ENCODE measurements at places on chromosomes 3 and 15.

DNA sequence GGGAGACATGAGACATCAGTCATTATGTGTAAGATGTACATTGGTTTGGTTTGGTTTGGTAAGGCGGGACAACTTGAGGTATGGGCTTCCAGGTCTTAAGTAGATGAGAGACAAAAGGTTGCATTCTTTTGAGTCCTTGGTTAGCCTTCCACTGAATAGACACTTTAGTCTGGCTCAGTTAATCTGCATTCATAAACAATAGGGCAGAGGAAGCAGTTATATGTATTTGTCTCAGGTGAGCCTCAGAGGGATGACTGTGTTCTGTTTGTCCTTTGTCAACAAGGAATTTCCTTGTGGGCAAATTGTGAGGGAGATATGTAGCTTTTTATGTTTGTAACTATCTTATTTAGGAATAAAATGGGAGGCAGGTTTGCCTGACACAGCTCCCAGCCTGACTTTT, 50.4 kb downstream of the TCF12 start:
- no peak for DNase-seq

DNA sequence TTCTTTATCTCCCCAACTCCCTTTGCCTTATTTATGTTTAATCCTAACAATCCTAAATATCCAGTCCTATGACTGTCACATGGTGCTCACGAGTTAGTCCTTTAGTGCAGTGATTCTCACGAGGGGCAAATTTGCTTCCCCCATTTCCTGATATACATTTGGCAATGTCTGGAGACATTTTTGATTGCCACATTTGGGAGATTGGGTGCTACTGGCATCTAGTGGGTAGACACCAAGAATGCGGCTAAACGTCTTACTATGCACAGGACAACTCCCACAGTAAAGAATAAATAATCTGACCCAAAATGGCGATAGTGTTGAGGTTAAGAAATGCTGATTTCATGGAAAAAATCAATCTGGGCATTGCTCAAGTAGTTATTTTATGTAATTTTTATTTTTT, 466.5 kb downstream of the ROBO2 start:
- no peak for DNase-seq

DNA sequence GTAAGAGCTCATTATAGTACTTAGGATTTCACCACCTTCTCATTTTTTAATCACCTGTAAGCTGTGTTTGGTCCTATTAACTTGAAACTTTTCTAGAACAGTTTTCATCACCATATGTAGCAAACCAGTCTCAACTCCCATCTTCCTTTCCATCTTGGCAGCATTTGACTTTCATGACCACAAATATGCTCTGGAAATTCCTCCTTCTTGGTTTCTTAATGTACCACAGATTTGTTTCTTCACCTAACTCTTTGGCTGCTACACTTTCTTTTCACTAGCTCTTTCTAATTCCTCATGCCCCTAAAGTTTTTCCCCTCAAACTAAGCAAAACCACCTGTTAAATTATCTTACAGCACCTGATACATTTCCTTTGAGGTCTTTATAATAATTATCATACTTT, 13.2 kb upstream of the NMB start:
- DNase-seq, result no peak

DNA sequence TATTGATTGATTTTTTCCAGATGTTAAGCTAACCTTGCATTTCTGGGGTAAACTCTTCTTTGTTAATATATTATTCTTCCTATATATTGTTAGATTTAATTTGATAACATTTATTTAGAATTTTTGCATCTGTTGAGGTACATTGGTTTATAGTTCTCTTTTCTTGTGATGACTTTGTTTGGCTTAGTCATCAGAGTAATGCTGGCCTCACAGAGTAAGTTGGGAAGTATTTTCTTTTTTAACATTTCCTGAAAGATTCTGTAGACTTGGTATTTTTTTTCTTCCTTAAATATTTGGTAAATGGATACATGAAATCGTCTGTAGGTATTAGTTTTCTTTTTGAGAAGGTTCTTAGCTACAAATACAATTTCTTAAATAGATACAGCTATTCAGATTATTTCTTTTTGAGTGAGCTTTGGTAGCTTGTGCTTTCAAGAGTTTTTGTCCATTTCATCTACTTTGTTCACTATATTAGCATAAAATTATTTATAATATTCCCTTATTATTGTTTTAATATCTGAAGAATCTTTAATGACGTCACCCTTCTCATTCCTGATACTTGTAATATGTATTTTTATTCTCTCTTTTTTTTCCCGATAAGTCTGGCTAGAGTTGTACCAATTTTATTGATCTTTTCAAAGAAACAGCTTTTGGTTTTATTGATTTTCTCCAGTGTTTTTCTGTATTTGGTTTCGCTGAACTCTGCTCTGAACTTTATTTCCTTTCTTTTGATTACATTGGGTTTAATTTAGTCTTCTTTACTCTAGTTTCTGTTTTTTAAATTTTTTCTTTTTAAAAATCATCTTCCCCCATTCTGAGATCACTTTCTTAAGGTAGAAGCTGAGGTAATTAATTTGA, 6.5 kb upstream of the HPS3 start:
- no peak for DNase-seq

DNA sequence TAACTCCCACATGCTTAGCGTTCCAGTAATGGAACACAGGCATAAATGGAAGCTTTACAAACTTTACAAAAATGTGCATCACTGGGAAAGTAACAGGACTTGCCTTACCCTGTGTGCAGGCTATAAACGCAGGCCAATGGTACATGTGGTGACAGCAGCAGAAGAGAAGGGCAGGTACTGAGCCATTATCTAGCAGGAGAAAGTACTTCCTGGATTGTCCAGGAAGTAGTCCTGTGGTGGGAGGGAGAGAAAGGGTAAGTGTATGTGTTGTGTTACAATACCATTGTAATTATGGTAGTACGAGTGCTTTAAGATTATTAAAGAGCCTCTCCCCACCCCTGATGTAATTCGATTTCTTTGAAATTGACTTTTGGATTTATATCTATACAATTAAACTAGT, 5.3 kb downstream of the ATP1B3 start:
- DNase-seq, result no peak

DNA sequence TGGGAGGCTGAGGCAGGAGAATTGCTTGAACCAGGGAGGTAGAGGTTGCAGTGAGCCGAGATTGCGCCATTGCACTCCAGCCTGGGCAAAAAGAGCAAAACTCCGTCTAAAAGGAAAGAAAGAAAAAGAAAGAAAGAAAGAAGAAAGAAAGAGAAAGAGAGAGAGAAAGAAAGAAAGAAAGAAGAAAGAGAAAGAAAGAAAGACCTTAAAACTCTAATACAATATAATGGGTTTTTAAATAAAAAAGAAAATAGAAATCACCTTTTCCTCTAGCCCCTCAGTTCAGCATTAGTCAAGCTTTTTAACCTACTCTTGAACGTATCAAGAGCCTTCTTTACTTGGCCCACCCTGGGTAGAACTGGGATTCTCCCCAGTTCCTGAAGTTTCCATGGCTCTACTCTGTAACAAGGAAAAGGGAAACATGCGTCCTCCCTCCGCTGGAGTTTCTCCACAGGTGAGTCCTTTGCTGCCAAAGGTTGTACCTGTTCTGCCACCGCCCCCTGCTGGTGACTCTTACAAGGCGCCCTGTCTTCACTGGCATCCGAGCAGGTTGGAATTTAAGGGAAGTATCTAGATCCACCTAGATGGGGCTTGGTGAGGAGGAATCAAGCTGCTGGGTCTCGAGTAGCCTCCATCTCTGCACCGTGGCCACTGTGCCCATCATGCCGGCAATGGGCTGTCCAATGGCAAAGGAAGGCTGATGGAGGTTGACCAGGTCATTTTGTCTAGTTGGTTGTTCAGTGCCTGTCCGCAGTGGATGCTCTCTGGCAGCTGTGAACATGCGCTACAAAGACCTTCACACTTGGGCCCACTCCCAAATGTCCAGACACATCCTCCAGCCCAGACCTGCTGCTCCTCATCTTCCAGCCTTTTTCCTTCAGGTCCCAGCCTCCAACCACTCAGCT, 20.6 kb upstream of the EPHB3 start:
- DNase-seq, result peak; percentile 66

DNA sequence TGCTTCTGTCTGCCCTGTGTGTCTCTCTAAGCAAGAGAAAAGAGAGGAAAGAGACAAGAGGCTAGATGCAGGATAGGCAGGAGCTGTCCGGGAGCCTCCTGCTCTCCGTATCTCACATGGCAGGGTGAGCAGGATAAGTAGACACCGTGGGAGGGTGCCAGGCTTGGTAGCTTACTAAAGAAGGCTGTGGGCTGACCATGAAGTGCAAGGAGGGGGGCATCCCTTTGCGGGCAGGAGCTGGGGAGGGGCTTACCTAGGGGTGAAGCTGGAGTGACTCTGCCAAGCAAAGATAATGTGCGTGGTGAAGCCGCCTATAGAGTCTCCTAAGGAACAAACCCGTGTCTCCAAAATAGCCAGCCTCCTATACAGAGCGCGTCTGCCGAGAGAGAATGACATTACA, 33.7 kb upstream of the TMC3 start:
- DNase-seq, result no peak

DNA sequence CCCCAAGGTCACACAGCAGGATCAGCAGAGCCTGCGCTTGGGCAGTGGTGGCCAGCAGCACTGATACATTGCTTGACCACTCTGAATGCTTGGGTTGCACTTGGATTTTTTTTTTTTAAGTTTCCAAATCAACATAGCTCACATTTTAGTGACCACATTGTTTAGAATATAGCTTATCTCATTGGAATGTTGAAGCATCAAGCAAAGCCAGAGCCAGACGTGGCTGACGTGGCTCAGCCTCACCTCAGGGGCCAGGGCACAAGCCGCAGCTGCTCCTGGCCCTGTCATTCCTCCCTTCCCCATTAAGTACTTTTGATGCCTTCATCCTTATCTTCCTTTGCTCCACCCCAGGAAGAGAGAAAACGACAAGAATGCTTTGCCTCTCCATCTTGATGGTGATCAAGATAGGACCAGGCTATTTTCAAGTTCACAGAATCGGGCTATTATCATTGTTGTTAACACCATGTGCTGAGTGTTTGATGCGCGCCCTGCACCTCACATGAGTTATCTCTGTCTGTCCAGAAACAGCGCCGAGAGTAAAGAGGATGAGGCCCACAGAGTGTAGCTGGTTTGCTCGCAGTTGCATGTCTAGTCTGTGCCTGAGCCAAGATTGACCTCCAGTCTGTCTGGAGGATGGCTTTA, 75.8 kb downstream of the AAGAB start:
- DNase-seq, result peak; percentile 89

GRCh38 chr3:39744746-39745145, 64.7 kb upstream of the MYRIP start:
- DNase-seq, result no peak

DNA sequence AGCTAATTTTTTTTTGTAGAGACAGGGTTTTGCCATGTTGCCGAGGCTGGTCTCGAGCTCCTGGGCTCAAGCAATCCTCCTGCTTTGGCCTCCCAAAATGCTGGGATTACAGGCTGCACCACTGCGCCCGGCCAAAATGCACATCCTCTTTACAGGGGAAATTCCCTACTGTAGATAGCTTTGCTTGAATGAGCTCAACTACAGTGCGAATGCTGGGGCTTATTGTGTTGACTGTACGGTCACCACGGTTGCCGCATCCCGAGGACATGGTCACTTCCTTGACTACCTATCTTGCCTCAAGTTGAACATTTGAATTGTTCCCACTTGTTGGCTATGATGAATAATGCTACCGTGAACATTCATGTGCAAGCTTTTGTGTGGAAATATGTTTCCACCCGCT, 5.3 kb upstream of the MTFMT start:
- no peak for DNase-seq

- DNase-seq, result peak; percentile 49
Measured at GRCh38 chr15:91302588-91303439, 202.8 kb downstream of the SV2B start.

GRCh38 chr3:16898595-16899395, 14.0 kb downstream of the PLCL2 start:
- no peak for DNase-seq
